ENCODE measurements at places on chromosomes 2 and 18. TPM values are rescaled to one million over a fixed set of nuclear protein-coding genes. Genes with fewer than 3 reads are reported as not detected.

HOXD9 gene
- 5.7 TPM for total RNA-seq

GLB1L gene
- total RNA-seq, result 23.1 TPM

ABCG8 gene
- not detected for total RNA-seq

PRKAG3 gene
- total RNA-seq, result not detected

CNGA3 gene
- not detected for total RNA-seq

CD28 gene
- total RNA-seq, result not detected

DPY30 gene
- 55.0 TPM for total RNA-seq

UGT1A4 gene
- not detected for total RNA-seq

RFX8 gene
- total RNA-seq, result 0.25 TPM

SAG gene
- not detected for total RNA-seq

DSG3 gene
- total RNA-seq, result not detected

SGPP2 gene
- total RNA-seq, result 1.8 TPM

MC5R gene
- not detected for total RNA-seq

ALPG gene
- not detected for total RNA-seq

TBR1 gene
- not detected for total RNA-seq

SPHKAP gene
- under 0.01 TPM for total RNA-seq

SPOPL gene
- 6.2 TPM for total RNA-seq

GPD2 gene
- 25.9 TPM for total RNA-seq

SNTG2 gene
- not detected for total RNA-seq

MOGAT1 gene
- total RNA-seq, result not detected

FBXO41 gene
- total RNA-seq, result 2.4 TPM

FAM237A gene
- not detected for total RNA-seq

OR6B2 gene
- not detected for total RNA-seq

ACMSD gene
- not detected for total RNA-seq

NOSTRIN gene
- total RNA-seq, result not detected

SERPINB12 gene
- not detected for total RNA-seq

KLHL41 gene
- total RNA-seq, result under 0.01 TPM

LRRFIP1 gene
- 49.5 TPM for total RNA-seq

COL5A2 gene
- 239 TPM for total RNA-seq

BOLL gene
- not detected for total RNA-seq

STEAP3 gene
- total RNA-seq, result 53.1 TPM

CHRND gene
- not detected for total RNA-seq

SPEG gene
- 6.8 TPM for total RNA-seq

SPRED2 gene
- 15.2 TPM for total RNA-seq

GPR55 gene
- total RNA-seq, result not detected

ASXL3 gene
- 0.33 TPM for total RNA-seq

CRACDL gene
- 5.7 TPM for total RNA-seq

PTPRN gene
- total RNA-seq, result 0.49 TPM

HJURP gene
- total RNA-seq, result 2.7 TPM

SLC19A3 gene
- 0.16 TPM for total RNA-seq

NEU2 gene
- total RNA-seq, result not detected

SCN9A gene
- 1.8 TPM for total RNA-seq

ANKRD30BL gene
- total RNA-seq, result not detected

MOCOS gene
- total RNA-seq, result 8.6 TPM

C1QL2 gene
- total RNA-seq, result not detected

MAT2A gene
- 122 TPM for total RNA-seq

SLC9A4 gene
- not detected for total RNA-seq

OSGEPL1 gene
- 7.0 TPM for total RNA-seq

LIPG gene
- 54.6 TPM for total RNA-seq

All from mesangial cell (primary cell).